ENCODE measurements at places on chromosomes 2 and 18.

DNA sequence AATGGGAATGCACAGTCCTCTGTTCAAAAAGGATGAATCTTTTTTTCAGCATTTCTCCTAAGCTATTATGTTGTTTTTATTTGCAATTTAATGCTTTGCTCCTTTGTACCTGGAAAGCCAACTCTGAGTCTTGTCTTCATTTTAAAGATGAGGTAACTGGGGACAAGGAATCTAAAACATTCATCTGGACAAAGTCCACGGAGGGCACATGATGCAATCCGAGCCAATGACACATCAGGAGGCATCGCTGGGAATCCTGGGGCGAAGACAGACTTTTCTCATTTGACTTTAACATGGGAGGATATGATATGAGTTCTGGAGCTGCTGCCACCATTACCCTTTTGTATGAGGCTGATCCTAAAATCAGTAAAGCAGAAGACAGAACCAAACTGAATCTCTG lies 116.5 kb upstream of the REG3G start:
- DNase-seq, result no peak

DNA sequence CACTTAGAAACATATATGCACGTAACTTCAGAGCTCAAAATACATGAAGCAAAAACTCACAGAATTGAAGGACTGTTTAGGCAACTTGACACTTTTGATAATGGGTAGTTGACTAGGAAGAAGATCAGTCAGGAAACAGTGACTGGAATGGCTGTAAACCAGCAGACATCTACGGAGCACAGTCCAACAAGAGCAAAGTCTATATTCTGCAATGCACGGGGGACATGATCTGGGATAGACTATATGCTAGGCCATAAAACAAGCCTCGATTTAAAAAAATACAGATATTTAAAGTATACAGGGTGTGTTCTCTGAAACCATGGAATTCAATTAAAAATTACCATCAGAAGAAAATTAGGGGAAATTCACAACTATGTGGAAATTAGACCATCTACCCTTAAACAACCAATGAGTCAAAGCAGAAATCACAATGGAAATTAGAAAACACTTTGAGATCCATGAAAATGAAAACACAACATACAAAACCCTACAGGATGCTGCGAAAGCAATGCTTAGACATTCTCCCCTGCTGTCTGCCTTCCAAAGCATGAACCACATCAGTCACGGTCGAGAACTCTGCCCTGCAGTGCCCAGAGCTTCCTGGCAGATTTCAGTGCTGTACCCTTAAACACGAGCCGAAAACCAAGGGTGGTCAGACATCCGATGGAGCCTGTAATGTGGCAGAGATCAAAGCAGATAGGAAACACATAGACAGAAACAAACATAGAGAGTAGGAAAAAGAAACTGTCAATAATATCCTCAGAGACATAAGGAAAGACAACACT lies 651.9 kb upstream of the HS6ST1 start:
- DNase-seq, result no peak

- no peak for DNase-seq
Observed at GRCh38 chr18:29512203-29512602, 1335.3 kb upstream of the CDH2 start.

DNA sequence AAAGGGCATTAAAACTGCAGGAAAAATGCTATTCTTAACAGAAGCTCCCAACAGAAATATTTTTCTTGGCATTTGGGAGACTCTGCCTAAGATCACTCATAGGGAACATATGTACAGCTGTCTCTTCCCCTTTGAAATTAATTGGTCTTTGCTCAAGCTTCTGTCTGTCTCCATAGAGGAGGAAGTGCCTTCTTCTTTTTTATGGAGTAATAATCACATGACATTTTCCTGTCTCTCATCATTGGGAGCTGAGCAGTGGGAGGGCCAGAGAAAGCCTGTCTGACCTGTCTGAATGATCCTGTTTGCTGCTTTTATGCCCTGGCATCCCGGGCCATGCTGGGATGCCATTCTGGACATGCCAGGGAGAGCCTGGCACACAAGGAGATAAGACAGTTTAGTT lies 145.6 kb downstream of the AQP4 start:
- DNase-seq, result no peak

- no peak for DNase-seq
Observed at GRCh38 chr2:102434655-102435381, 11.9 kb downstream of the IL18RAP start.

DNA sequence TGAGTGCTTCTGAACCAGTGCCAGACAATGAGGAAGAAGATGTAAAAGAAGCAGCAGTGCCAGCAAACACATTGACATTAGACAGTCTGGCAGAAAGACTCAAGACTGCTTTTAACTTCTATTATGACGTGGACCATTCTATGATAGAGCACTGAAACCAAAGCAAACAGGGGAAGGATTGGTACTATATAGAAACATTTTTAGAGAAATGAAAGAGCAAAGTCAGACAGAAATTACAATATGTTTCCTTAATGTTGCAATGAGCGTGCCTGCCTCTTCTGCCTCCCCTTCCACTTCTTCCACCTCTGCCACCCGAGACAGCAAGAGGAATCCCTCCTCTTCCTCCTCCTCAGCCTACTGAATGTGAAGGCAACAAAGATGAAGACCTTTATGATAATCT lies 39.7 kb downstream of the DHX57 start:
- no peak for DNase-seq

- DNase-seq, result no peak
Observed at GRCh38 chr2:121735518-121736074, 1.1 kb downstream of the NIFK start.

- DNase-seq, result no peak
Observed at GRCh38 chr18:21109936-21110712, 1.5 kb downstream of the ROCK1 start.

GRCh38 chr2:212979799-212980198 lies 171.6 kb downstream of the IKZF2 start:
- DNase-seq, result no peak

DNA sequence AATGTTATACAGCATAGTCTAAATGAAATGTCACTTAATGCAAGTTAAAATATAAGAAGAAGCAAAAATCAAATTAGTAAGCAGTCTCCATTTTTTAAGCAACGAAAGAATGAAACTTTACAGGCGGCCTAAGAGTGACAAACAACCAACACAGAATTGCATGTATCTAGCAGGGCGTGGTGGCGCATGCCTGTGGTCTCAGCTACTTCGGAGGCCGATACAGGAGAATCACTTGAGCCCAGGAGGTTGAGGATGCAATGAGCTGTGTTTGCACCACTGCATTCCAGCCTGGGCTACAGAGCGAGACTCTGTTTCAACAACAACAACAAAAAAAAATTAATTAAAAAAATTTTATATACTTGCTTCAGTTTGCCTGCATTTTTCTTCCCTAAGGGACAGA lies 16.6 kb downstream of the RBMS1 start:
- no peak for DNase-seq

DNA sequence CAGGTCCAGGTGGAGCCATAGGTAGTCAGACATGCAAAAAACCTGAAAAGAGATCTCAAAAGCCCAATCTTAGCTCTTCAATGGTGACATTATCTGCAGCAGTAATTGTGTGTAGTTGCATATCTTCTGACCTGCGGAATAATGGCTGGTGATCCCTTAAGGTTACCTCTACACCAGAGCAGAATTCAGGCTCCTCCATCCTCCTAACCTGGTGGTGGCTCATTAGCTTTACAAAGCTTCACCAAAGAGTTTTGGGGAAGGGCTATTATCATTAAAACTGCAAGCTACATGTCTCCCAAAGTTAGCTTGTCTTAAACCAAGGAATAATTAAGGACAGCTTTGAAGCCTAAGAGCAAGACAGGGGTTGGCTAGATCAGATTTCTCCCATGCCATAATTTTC lies 42.6 kb upstream of the CHST9 start:
- no peak for DNase-seq

DNA sequence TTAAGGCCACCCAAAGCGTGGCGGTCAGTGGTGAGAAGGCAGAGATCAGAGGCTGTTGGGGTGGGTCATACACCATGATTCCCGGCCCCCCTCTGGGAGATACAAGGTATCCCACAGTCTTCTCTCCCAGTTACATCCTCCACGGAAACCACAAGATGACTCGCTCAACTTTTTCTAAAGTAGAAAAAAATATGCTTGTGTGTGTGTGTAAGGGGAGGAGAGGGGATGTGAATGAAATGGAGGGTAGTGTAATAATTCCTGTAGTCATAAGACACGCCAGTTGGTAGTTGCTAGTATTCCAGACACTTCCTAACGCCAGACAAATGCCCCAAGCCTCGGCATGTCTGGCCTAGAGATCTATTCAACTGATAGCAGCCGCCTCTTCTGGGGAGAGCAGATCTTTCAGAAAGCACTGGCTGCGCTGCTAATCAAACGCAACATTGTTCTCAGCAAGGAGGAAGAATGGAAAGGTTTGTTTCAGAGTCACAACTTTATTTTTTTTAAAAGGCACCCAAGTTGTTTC lies 143.5 kb downstream of the TGIF1 start:
- DNase-seq, result no peak

DNA sequence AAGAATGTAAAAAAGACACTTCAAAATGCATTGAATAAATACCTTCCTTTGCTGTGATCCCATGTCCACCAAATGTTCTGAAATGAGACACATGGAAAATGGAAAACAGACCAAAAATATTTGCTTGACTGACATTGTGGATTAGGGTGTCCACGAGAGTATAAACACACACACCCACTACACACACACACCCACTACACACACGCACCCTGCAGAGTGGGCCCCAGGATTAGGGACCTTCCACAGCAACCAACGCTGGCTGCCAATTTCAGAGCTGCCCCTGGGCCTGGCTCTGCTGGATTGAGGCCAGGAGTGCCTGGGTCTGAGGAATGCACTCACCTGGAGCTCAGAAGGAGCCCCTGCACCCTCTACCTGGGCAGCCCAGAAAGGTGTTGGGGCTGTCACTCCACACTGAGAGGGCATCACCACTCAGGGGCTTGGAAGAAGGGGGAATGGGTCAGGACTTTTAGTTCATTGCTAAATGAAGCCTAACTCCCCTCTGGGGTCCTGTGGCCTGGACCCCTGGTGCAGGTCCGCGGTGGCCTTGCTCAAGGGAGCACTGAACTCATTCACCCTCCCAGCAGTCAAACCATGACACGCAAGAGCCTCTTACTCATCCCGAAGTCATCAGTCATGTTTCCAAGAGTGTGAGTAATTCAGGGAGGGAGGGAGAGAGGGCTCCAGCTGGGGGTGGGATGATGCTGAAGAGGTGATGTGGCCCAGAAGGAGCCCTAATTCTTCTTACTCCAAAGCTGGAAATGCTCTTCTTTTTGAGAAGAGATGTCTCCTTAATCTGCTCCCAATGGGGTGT lies 50.2 kb upstream of the PLB1 start:
- DNase-seq, result no peak

DNA sequence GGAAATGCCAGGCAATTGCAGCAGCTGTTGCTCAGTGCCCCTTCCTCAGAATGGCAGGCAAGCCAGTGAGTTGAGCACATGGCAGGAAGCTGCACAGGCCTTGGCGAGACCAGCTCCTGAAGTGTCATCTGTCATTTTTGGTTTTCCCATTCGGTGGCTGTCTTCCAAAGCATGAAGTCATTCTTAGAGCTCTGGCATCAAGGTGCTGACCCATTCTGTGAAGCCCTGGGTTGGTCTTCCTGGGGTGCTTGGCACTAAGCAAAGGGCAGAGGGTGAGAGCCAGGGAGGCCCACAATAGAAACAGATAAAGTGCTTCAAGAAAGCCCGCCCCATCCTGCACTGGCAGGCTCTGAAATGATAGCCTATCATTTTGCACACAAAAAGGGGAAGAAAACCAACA lies 150.5 kb downstream of the VAPA start:
- DNase-seq, result no peak

DNA sequence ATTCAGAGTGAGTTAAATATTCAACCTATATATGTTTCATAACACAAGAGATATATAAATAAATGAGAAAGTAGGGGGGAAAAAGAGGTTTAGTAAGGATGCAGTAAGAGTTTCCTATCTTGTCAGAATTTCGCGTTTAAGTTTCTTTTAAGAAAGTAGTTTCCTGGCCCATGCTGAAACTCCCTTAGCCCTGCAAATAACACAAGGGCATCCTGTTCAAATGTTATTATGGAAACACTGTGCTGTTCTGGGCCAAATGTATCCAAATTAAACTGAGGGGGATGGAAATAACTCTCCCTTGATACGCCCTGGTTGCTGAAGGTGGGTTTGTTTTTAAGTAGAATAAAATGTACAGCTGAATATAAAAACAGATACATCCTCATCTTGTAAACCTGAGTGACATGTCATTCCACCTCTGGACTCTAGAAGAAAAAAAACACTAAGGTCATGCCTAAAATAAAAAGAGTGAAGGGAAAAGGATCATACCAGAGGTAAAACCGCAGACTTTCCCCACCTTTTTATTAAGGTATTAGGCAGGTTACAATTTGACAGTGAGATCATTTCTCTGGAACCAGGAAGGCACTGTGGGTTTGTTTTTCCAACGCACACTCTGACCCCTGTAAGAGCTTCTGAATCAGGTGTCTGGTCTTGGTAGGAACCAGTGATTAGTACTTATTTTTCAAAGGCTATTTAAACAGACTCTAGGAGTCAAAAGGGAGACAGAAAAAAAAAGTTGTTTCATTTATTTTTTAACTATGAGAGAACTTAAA lies 16.7 kb downstream of the BCL2 start:
- DNase-seq, result no peak

Measured in WERI-Rb-1 (cell line).